Fibroblast of lung (primary cell): ENCODE measurements at places on chromosomes 11 and 22. TPM values are rescaled to one million over a fixed set of nuclear protein-coding genes. Genes with fewer than 3 reads are reported as not detected.

The RAD9A gene
- 3.8 and 6.4 TPM in 2 replicates for total RNA-seq

The MPPED2 gene
- total RNA-seq, result under 0.01 TPM in 2 replicates

The POTEH gene
- total RNA-seq, result not detected in 2 replicates

The TRIM51 gene
- total RNA-seq, result not detected in 2 replicates

DNA sequence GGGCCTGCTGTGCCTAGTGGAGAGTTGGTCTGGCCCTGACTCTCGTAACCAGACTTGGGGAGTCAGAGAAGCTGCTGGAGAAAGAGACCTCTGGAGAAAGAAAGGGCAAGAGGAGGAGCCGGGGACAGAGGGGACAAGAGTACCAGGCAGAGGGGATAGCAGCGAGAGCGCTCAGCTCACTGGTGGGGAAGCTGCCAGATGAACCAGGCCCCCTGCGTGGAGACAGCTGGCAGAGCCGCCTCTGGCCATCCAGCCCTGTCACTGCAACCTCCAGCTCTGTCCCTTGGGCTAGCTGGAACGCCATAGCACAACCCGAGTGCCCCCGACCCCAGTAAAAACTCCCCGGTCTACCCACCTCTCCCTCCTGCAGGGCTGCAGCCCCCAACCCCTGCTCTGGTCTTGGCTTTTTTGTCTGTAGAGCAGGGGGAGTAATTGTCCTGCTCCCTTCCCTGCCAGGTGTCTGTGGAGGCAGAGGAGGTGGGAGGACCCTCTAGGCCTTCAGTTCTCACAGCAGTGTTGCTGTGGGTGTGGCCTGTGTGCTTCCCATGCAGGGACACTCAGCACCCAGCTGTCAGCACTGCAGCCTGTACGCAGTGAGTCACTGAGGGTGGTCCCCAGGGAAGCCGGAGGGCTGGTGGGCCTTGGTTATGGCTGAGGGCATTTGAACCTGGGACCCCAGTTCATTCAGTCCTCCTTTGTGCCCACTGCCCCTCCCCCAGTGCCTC, 4.8 kb upstream of the SUN2 start:
- no peak overlapping the region for H3K4me3 ChIP-seq
- no peak overlapping the region for H3K27ac ChIP-seq
- H3K4me1 ChIP-seq, result peaks cover 4% of the 10 kb centered on the region
- peak; percentile 12 for DNase-seq

DNA sequence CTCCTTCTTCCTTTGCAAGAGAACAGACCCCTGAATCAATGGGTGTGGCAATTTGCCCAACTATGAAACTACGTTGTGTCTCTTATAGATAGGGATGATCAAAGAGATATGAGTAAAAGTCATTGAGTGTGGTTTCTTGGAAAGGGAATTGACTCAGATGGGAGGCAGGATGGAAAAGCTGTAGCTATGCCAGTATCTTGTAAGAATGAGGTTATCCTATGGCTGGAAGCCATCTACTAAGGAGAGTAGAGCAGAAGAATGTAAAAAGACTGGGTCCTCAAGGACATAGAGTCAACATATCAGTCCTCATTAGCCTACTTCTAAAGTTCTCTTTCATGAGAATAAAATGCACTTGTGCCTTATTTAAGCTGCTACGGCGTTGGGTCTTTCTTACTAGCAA, 78.9 kb upstream of the POU2AF2 start:
- no peak overlapping the region for H3K4me3 ChIP-seq
- H3K4me1 ChIP-seq, result no peaks in the 10 kb centered on the region
- no peaks in the 10 kb centered on the region for H3K27me3 ChIP-seq
- DNase-seq, result no peak
- no peak overlapping the region for H3K27ac ChIP-seq

- H3K4me1 ChIP-seq, result no peaks in the 10 kb centered on the region
- no peaks in the 10 kb centered on the region for H3K27me3 ChIP-seq
- H3K27ac ChIP-seq, result no peak overlapping the region
- no peaks in the 10 kb centered on the region for H3K36me3 ChIP-seq
- H3K4me3 ChIP-seq, result no peak overlapping the region
- DNase-seq, result no peak
Measured at GRCh38 chr11:129814244-129815014, 1.2 kb upstream of the TMEM45B start.

GRCh38 chr11:125171974-125172373, 7.4 kb downstream of the PKNOX2 start:
- H3K27ac ChIP-seq, result no peak overlapping the region
- no peaks in the 10 kb centered on the region for H3K36me3 ChIP-seq
- H3K27me3 ChIP-seq, result peaks cover 2% of the 10 kb centered on the region
- H3K4me1 ChIP-seq, result peaks cover 27% of the 10 kb centered on the region

DNA sequence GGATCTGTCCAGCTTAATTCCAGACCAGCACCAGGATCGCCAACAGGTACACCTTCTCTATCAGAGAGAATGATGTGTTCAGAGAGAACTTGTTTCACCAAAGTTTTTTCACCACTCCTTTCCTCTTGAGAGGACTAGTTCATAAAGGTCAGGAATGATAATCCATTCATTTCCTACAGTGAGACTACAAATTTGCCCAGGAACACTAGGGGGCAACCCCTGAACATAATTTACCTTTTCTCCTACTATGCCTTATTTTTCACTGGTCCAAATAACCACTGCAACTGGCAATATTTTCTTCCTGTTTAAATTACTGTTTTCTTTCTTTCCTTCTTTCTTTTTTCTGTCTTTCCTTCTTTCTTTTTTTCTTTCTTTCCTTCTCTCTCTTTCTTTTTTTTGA, 22.5 kb downstream of the CAVIN3 start:
- DNase-seq, result no peak
- no peaks in the 10 kb centered on the region for H3K4me1 ChIP-seq
- H3K27ac ChIP-seq, result no peak overlapping the region
- no peaks in the 10 kb centered on the region for H3K27me3 ChIP-seq

DNA sequence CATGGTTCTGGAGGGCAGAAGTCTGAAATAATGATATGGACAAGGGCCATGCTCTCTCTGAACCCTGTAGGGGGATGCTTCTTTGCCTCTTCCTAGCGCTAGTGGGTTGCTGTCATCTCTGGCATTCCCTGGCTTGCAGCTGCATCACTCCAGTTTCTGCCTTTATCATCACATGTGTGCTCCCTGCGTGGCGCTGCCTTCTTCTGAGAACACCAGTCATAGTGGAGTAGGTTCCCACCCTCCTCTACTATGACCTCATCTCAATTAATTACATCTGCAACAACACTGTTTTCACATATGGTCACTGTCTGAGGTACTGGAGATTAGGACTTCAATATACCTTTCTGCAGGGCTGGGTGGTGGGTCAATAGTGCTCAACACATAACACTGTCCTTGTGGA, 402.3 kb upstream of the NARS2 start:
- no peak overlapping the region for H3K27ac ChIP-seq
- H3K4me3 ChIP-seq, result no peak overlapping the region
- H3K27me3 ChIP-seq, result no peaks in the 10 kb centered on the region
- no peak for DNase-seq
- no peaks in the 10 kb centered on the region for H3K4me1 ChIP-seq
- H3K36me3 ChIP-seq, result no peaks in the 10 kb centered on the region

- DNase-seq, result no peak
- H3K4me1 ChIP-seq, result no peaks in the 10 kb centered on the region
- H3K27ac ChIP-seq, result no peak overlapping the region
Measured at GRCh38 chr22:49209452-49210195, 618.0 kb downstream of the BRD1 start.

GRCh38 chr11:73019449-73019848, 122.7 kb downstream of the FCHSD2 start:
- H3K27ac ChIP-seq, result no peak overlapping the region
- no peak overlapping the region for H3K4me3 ChIP-seq
- H3K4me1 ChIP-seq, result no peaks in the 10 kb centered on the region

- no peak for DNase-seq
- no peaks in the 10 kb centered on the region for H3K36me3 ChIP-seq
- H3K27me3 ChIP-seq, result no peaks in the 10 kb centered on the region
- no peak overlapping the region for H3K4me3 ChIP-seq
- H3K4me1 ChIP-seq, result no peaks in the 10 kb centered on the region
Measured at GRCh38 chr22:44850946-44851345, 98.6 kb downstream of the ARHGAP8 start.
